ENCODE measurements at places on chromosomes 5 and 9. TPM values are rescaled to one million over a fixed set of nuclear protein-coding genes. Genes with fewer than 3 reads are reported as not detected.

DNA sequence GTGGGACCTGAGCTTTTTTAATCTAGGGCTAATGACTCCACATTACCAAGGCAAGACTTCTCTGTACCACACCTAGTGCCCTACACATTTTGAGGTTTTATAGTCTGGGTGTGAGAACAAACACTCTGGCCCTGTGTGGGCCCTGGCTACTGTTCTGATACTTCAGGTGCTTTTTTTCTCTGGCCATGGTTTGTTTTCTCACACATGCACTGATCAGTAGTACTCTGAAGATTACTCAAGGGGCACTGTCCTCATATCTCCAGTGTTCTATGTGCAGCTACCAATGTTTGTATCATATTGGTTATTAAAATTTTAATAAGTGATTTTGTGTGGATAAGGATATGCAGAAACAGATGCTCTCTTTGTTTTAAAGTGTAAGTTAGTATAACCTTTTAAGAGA lies 5.9 kb upstream of the C9orf40 start:
- DNase-seq = no peak

DNA sequence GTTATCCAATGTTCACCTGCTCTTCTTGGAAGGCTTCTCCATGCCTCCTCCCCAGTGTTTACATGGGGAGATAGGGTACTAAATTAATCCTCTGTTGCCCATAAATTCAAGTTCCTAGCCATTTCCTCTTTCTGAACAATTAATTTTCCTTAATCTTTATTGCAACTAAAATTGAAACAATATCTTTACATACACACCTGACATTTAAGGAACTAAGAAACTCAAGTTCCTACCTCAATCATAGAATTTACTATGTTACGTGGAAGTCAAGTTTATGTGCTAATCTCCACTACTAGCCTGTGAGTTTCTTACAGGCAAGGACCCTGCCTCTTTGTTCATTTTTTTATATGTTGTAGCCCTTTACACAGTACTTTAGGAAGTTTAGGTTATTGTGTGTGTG lies 10.1 kb upstream of the ADRB2 start:
- no peak for DNase-seq

Gene PCDHGB6
- not detected for total RNA-seq

DNA sequence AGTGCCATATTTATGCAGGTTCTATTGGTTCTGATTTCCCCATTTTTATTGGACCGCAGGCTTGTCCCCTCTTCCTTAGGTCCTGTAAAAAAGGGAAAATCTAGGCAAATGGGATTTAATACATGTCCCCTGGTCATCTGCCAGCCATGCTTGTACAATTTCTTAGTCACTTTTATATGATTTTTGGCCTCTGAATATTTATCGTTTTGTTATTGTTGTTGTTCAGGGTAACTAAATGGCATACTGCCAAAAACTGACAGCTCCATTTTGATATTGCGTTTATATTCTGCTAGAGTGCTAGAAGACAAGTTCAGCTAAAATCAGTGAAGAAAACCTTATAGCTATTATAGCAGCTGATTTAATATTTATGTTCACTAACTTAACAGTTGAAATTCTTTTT lies 770.2 kb upstream of the FAM174A start:
- DNase-seq = no peak

DNA sequence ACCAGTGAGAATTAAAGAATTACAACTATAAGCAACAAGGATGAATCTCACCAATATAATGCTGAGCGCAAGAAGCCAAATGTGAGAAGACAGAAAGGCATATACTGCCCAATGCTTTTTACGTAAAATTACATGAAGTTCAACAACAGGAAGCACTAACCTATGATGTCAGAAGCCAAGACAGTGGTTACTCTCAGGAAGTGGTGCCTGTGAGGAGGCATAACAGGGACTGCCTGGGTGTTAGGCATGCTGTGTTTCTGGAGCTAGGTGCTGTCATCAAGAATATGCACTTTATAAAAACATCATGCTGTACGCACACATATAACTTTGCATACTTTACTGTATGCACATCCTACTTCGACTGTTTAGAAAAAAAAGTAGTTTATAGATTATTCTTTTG lies 30.1 kb downstream of the FRMD3 start:
- DNase-seq = no peak

Gene SLCO6A1
- not detected for total RNA-seq

DNA sequence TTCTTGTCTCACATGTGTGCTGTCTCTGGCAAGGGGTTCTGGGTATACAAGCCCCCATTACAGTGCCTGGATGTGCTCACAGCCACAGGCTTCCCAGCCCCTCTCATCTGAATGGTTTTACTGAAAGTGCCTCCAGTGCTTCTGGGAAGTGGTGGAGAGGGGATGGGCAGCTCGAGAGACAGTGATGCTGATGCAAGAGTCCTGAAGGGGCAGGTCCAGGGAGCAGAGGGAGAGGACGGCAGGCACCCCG lies 93.5 kb downstream of the PHF2 start:
- DNase-seq = peak; percentile 48

GRCh38 chr5:102241809-102242421 lies 54.2 kb downstream of the SLCO4C1 start:
- no peak for DNase-seq

- DNase-seq = no peak
Measured at GRCh38 chr9:135683401-135684034, 15.8 kb downstream of the SOHLH1 start.

DNA sequence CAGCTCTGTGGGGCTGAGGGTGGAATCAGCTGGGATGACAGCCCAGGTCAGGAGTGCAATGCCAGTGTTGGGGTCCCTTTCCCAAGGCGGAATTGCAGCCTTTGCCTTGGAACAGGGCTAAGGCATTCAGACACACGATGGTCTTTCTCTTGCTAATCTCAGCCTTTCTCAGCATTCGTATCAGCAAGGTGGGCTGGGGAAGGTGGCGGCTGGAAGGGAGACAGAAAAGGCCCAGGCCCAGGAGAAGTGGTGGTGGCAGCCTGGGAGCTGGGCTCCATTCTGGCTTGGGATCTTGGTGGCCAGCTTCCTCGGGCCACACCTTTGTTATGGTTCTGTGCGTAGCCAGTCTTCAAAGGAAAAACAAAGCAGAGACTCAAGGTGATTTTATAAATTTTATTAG lies 1.1 kb upstream of the ARHGEF28 start:
- DNase-seq = no peak

- DNase-seq = no peak
Measured at GRCh38 chr9:127568618-127568970, 43.5 kb upstream of the STXBP1 start.

Gene CYLC2
- total RNA-seq = not detected

DNA sequence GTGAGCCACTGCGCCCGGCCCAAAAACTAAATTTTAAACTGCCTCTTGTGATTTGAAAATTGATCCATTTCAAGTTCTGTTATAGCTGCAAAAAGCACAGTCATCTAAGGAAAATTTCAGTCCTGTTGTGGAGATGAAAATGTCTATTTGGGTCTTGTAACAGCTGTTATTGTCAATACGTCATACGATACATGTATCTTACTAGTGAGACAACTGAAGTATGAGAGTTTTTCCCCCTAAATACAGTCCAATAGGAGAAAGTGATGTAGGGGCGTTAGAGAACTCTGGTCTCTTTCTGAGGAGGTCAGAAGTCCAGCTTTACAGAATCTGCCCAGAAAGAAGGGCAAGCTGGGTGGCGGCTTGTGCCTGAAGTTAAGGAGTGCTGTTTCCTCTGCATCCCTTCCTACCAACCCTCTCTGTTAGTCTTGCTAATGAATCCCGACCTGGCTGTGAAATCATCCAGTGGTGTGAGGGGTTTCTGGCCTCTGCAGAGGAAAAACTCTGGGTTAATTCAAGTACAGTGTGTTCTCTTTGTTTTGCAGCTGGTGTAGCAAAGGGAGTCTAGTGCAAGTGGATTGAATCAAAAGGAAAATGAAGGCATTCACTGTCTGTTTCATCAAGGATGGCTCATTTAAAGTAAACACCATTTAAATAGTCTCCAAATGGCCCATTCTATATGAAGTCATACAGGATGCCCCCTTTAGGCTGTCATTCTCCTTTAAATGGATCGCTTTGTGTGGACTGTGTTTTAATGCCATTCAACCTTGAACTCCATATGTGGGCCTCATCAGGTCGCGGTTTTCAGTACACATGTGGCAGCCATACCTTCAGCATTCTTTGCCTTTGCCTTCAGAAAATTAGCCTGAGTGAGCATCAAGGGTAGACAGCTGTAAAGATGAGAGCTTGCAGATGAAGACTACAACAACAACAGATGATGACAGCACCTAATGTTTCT lies 59.0 kb downstream of the AOPEP start:
- DNase-seq = no peak

Gene AQP7
- 0.29 TPM for total RNA-seq

DNA sequence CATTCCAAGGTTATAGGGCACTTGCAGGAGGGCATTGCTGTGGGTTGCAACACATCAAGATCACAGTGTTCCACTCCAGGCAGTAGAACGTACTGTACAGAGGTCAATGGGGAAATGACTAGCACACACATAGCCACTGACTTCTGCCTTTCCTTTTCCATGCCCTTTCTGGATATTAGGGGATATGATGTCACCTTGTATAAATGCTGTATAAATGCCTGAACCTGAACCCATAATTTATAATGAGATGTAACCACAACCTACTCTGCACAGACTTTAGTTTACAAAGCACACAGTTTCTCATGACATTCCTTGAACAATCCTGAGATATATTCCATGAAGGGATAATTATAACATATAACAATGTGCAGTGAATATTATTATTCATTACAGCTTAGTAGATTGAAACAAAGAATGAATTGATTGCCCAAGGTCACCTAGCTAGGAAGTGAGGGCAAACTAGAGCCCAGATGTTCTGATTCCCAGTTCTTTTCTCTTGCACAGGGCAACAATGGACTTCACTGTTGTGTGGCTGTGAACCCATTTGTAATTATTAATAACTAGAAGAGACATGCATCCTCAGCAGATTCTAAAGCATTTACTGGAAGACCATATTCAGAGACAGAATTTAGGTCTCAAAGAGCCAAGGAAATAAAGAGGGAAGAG lies 5.6 kb upstream of the ABLIM3 start:
- DNase-seq = no peak

DNA sequence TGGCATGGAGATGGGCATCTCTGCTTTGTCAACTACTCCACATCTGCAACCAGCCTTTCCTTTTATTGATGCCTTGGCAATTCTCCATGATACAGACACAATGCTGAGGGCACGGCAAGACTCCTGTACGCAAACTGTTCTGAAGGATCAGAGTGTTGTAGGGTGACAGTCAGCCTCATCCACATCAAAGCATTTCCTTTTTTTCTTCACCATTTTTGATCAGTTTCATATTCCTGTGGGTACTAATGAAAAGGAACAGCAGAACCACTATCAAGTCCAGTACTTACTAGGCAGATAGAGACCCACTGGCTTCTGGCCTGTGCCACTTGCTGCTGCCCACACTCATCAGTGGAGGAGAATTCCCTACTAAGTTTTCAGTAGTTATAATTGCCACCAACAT lies 181.6 kb downstream of the PALM2AKAP2 start:
- no peak for DNase-seq

DNA sequence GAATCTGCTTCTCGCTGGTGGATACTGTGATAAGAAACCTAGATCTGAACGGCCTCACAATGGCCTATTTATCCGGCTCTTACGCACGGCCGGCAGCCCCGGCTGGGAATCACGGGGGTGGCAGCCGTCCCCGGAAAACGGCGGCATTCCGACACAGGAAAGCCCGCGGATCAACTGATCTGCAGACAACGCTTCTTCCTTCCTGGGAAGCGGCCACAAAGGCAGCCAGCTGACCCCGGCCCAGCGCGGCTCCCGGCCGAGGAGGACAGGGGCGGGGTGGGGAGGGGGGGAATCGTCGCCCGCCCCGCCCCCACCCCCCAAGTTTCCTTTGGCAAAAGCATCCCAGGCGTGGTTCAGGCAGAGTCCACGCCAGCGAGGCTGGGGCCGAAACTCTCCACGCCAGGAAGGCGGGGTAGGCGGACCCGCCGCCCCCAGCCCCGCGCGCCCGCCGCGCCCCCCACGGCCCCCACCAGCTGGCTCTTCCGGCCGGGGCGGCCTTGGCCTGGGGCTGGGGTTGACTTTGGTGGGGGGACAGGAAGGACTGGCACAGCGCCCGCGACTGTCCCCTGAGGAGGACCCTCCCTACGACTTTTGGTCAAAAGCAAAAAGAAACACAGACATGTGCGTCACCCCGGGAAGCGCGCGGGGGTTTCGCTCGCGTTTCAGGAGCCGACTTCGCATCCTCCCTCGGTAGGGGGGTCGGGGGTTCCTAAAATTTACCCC lies 247.7 kb upstream of the ANKRD55 start:
- peak; percentile 20 for DNase-seq

GRCh38 chr5:38135486-38136039 lies 122.8 kb upstream of the EGFLAM start:
- DNase-seq = no peak

- no peak for DNase-seq
Measured at GRCh38 chr5:169450464-169450863, 133.1 kb upstream of the SPDL1 start.

GRCh38 chr5:135810188-135810943 lies 24.1 kb upstream of the SLC25A48 start:
- no peak for DNase-seq

DNA sequence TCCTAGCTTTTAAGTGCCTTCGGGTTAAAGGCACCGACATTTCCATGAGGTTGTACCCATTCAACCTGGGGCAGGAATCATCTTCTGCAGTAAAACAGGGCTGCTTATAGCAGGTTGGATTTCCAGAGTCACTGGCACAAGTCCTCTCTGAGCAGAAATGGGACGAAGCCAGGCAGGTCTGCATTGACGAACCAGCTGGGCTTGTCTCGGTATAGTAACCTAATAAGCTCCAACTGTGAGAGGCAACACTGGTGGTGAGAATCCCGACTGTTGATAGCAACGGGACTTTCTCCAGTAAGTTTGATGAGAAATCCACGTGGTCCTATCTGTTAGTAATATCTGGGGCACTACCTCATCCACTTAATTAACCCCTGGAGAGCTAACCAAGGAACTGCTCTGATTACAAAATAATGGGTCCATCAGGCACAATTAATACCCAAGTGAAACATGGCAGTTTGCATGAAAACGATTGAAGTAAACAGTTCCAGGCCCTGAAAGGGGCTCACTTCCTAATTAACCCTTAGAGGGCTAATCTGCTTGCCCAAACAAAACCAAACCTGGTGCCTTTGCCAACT lies 491.0 kb upstream of the C9orf72 start:
- no peak for DNase-seq
